Tibial artery (tissue), 4 donors: ENCODE measurements at places on chromosomes 13 and 19.

- no peak for DNase-seq
Observed at GRCh38 chr19:863315-863620, 3.8 kb downstream of the CFD start.

GRCh38 chr13:77390391-77390790, 63.5 kb upstream of the MYCBP2 start:
- peak; percentile 67 for DNase-seq

- no peak for DNase-seq
Observed at GRCh38 chr13:66559093-66559492, 671.0 kb downstream of the PCDH9 start.

DNA sequence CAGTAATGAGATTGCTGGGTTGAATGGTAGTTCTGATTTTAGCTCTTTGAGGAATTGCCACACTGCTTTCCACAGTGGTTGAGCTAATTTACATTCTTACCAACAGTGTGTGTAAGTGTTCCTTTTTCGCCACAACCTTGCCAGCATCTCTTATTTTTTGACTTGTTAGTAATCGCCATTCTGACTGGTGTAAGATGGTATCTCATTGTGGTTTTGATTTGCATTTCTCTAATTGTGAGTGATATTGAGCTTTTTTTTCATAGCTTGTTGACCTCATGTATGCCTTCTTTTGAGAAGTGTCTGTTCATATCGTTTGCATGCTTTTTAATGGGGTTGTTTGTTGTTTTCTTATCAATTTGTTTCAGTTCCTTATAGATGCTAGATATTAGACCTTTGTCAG, 245.0 kb downstream of the MTUS2 start:
- no peak for DNase-seq

- DNase-seq = no peak
Observed at GRCh38 chr19:31594701-31595100, 245.5 kb upstream of the TSHZ3 start.

GRCh38 chr19:38588041-38588440, 29.7 kb downstream of the MAP4K1 start:
- DNase-seq = no peak

DNA sequence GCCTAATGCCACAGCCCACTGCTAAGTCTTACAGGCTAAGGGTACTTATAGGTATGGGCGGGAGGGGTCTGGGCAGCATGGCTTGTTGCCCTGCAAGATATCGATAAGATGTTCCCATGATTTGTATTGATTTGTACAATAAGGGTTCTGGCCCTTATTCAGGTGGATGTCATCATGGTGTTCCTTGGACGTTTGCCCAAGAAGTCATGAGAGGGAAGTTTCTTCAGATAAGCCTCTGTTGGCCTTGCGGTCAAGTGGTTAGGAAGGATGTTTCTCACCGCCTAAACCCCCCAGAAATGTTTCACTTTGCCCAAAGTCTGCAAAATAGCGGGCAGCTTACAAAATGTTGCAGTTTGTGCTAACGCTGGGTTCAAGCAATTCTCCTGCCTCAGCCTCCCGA, 7.3 kb downstream of the PARP4 start:
- no peak for DNase-seq

DNA sequence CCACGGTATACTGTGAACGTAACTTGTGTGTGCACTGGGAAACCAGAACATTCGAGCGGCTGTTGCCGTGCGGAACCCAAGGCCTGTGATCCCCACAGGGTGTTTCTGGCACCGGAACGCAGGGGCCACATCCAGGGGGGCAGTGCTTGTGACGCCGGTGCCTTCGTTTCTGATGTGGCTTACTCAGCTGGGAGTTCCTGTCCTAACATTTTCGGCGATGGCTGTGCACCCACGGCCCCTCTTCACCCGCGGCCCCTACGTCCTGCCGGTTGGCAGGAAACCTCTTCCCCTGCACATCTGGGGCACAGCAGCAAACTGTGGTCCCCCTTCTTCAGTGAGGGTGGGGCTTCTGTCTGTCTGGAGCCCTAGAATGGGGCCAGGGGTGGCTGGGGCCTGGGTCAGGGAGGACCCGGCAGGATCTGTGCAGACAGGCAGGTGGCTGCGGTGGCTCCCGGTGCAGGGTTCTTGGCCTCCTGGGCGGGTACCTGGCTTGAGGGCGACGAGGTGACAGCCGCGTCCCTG, 26.2 kb downstream of the CSNK1G2 start:
- DNase-seq = no peak

DNA sequence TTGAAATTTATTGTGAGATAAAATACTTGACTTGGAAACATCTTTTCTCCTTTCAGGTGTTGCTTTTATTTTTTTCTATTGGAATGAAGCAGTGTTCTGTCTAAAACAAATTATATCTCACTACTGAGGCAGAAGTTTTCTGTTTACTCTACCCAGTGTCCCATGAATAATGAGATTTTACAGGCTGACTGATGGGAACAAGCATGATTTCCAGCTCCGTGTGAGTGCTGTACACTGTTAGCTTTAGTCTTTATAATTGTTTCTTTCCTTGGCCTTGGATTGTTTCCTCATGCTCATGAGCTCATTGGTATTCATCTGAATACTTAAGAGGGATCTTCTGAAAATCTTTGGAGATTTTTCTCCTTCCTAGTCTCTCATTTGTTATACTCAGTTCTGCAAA, 2049.5 kb upstream of the PRR20A start:
- no peak for DNase-seq

- peak; percentile 43 for DNase-seq
Observed at GRCh38 chr19:55118401-55118991, 1.1 kb upstream of the PPP1R12C start.

DNA sequence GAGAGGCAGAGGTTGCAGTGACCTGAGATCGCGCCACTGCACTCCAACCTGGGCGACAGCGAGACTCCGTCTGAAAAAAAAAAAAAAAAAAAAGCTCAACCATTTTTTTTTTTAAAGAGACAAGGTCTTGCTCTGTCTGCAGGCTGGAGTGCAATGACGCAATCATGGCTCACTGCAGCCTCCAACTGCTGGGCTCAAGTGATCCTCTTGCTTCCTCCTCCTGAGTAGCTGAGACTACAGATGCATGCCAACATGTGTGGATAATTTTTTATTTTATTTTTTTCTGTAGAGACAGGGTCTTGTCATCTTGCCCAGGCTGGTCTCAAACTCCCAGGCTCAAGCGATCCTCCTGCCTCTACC, 10.3 kb downstream of the EHD2 start:
- DNase-seq = peak; percentile 92

DNA sequence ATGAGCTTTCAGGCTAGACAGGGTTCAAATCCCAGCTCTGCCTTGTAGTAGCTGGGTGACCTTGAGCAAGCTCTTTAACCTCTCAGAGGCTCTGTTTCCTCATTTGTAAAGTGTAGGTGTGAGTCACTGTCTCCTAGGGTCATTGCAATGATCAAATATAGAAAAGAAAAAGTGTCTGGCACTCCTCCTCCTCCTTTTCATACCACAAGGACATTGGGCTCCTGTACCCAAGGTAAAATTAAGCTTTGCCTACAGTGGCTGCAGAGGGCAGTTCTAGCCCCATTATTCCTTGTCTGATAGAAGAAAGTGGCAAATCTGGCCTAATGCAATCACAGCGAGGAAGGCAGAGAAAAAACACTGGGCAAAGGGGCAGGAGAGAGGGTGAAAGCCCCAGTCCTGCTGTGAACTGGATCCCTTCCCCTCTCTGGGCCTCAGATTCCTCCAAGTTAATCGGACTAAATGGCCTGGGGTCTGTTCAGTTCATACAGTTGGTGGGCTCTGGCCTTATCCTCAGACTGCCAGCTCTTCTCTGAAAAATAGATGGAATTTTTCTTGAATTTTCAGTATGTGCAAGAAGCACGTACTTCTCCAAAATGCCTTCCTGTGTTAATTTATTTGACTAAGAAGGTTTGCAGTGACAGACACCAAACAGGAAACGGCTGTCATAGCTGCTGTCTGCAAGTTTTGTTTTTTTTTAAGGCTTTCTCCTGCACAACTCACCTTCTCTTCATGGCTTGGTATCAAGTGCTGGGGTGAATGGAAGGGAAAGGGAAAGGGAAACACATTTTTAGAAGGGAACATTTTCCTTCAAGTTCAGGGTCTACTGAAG, 35.3 kb downstream of the RGCC start:
- no peak for DNase-seq

- no peak for DNase-seq
Observed at GRCh38 chr13:39734952-39735351, 79.5 kb downstream of the COG6 start.

- DNase-seq = no peak
Observed at GRCh38 chr13:32829269-32829668, 187.0 kb upstream of the KL start.

GRCh38 chr19:54325631-54326030, 12.7 kb upstream of the LILRA5 start:
- peak; percentile 42 for DNase-seq

GRCh38 chr13:113612607-113613006, 28.1 kb downstream of the TFDP1 start:
- DNase-seq = no peak

DNA sequence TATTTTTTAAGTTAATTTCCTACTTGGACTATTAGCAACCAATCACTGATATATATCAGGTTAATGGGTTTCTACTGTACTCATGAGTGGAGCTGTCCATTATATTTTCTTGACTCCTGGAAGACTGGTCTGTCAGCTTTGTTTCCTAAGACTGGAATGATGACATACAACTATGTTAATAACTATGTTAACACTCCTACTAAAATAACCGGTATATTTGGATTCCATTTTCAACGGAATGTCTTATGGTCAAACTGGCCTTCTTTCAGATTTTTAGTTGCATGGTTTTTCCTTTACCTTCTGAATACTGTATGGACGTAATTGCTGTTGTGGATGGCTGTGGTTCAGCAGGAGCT, 45.8 kb upstream of the GPI start:
- DNase-seq = no peak

GRCh38 chr13:71583581-71583980, 283.4 kb downstream of the DACH1 start:
- DNase-seq = no peak

GRCh38 chr13:28744091-28744536, 25.3 kb upstream of the SLC46A3 start:
- no peak for DNase-seq

- no peak for DNase-seq
Observed at GRCh38 chr13:42331009-42331408, 59.1 kb downstream of the AKAP11 start.

DNA sequence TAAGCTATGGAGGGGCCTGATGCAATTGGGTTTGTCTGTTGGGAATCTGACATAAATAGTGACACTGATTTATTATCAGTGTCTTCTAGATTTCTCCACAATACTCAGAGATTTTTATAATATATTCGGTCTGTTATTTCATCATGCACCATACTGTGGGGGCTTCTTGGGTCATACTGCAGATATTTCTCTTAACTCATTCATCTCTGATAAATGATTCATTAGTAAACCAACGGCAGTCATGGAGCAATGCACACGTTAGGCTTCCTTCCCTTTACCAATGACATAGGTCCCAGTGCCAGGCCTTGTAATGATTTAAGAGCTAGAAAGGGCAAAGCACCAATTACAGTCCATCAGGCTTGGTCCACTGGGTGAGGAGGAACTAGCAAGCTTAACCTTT, 53.6 kb downstream of the FAM216B start:
- DNase-seq = no peak

DNA sequence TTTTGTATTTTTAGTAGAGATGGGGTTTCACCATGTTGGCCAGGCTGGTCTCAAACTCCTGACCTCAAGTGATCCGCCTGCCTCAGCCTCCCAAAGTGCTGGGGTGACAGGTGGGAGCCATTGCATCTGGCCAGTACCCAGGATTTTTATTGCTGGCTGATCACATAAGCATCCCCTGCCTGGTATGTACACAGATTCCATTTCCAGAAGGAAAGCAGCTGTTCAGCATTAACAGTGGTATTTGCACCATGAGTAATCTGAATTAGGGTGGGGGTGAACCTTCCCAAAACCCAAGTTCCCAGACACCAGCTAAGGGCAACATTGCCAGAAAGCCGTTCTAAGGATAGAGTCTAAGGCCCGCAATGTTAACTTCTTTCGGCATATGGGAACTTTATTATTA, 7.3 kb downstream of the ZNF555 start:
- DNase-seq = no peak

DNA sequence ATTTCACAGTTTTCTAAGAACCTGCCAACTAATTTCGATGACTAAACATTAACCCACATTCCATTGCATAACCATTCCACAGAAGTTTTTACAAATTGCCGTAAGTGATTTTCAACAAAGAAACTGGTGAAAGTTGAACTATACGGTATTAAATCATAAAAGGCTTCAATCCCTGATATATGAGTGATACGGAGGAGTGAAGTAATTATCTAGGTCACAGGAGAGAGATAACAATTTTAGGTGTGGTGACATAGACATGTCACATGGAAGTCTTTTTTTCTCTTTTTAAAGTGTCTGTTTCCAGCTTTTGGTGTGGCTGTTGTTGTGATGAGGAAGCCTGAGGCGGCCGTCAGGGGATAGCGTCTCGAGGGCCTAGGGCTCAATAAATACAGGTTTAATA, 29.4 kb downstream of the TBC1D4 start:
- DNase-seq = no peak

- no peak for DNase-seq
Observed at GRCh38 chr19:6213266-6213595, 66.5 kb downstream of the MLLT1 start.

- no peak for DNase-seq
Observed at GRCh38 chr19:13906521-13906904, 512 bp downstream of the CC2D1A start.

DNA sequence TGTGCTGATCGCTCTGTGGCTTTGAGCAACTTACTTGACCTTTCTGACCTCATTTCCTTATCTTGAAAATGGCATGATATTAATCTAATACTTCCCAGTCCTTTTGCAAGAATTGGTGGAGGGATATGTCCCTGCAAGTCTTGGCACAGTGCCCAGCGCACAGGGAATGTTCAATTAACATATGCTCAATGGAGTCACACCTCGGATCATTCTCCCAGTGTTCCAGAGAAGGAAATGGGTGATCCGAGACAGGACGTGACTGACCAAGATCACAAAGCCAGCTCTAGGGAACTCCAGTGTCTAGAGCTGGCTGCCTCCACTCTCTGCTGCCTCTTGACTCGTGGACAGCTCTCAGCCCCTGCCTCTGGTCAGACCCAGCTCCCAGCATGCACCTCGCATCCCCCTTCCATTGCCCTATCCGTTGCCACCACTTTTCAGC, 3.6 kb downstream of the CDC42EP5 start:
- no peak for DNase-seq
